ENCODE measurements at places on chromosomes 5 and 9.

DNA sequence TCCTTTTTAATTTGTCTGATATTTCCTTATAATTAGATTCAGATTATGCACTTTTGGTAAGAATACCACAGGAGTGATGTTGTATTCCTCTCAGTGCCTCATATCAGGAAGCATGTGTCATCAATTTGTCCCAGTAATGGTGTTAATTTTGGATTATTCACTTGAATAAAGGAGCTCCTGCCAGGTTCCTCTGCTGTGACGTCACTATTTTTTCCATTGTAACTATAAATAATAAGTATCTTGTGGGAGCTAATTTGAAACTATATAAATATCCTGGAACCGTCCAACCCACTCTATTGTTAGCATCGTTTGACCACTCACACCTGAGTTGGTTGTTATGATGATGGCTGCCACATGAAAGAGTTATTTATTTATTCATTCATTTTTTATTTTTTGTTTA lies 107.9 kb downstream of the INVS start:
- DNase-seq: no peak

GRCh38 chr5:83662558-83662957 lies 58.1 kb downstream of the HAPLN1 start:
- no peak for DNase-seq

DNA sequence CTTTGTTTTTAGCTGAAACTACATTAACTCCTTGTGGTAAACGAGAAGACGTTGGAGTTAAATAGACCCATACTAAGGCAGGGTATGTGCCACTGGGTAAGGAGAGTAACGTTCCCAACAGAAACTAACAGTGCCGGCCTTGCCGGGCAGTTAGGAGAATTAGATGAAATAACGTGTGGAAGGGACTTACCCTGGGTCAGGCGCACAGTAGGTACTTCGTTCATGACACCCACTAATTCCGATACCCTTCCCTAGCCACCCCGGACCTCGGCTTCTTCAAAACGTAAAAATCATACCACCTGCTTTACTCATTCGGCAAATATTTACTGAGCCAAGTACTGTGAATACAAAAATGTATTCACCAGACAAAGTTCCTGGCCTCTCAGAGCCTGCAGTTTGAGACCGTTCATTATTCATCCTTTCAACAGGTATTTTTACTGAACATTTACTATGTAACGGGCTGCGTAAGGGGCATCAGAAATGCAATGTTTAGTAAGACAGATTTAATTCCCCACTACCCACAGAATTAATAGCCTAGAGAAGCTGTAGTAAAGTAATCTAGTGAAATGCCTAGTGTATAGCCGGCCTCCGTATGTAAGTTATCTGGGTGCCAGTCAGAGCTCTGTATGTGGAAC lies 3.2 kb upstream of the SMIM23 start:
- no peak for DNase-seq

DNA sequence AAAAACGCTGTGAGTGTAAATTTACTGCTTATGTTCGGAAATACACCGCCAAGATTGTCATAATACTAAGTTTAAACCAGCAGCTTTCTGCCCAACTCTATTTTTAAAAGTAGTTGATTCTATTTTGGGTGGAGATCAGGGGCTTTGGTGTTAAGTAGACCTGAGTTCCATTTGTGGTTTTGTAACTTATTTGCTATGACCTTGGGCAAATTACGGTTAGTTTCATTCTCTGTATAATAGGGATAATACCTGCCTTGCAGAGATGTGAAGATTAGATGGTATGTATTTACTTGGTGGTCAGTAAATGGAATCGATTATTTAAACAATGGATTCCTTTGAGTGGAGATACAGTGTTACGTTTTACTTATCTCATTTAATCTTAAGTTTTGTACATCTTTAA lies 1.6 kb downstream of the RAD23B start:
- DNase-seq: no peak

GRCh38 chr5:135156715-135157404 lies 122.8 kb upstream of the PITX1 start:
- DNase-seq: no peak
